ENCODE measurements at places on chromosomes 1 and 21.
A peak's percentile ranks its signal among the peaks of the same experiment; 100 is the strongest.

- no peak for DNase-seq
These were observed 169.1 kb downstream of the TRIM33 start for GRCh38 chr1:114341856-114342255.

GRCh38 chr1:6979003-6979613 is 193.9 kb downstream of the CAMTA1 start:
- DNase-seq, result no peak

DNA sequence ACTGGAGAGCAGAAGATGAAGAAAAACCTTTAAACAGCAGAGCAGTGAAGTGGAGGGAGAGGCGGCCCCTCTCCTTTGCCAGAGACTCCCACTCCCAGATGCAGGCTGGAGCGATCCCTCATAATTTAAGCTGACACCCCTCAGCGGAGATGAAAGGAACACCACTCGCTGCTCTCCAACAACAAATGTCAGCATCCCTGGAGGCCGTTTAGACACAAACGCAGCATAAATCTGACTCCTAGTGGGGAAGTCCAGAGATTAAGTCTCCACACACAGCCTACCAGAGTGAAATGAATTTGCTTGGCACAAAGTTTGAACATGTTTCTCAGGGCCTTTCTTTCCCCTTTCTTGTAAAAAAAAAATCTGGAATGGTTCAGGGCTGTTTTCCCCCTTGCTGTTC is 137.8 kb downstream of the LMX1A start:
- DNase-seq, result no peak

DNA sequence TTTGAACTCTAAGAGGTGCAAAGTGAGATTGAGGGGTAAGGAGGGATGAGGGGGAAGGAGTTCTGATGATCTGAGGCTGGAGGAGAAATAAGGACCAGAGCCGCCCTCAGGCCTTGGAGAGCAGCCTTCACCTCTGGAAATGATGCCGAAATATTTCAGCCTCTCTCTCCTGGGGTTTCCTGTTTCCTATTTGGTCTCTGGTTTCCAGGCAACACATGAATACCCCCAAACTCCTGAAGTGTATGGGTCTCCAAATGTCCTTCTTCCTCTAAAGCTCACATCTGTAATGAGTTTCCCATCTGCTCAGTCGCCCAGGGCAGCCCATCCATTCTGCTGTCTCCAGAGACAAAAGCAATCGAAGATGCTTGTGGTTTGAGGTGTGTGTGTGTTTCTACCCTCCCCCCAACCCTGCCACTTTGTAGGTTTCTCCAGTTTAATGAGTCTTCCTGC is 52.0 kb upstream of the FAM20B start:
- DNase-seq, result no peak

GRCh38 chr1:2256435-2257244 is 28.5 kb downstream of the SKI start:
- no peak for DNase-seq

- DNase-seq, result no peak
These were observed 560.4 kb downstream of the PTBP2 start for GRCh38 chr1:97281962-97282361.

DNA sequence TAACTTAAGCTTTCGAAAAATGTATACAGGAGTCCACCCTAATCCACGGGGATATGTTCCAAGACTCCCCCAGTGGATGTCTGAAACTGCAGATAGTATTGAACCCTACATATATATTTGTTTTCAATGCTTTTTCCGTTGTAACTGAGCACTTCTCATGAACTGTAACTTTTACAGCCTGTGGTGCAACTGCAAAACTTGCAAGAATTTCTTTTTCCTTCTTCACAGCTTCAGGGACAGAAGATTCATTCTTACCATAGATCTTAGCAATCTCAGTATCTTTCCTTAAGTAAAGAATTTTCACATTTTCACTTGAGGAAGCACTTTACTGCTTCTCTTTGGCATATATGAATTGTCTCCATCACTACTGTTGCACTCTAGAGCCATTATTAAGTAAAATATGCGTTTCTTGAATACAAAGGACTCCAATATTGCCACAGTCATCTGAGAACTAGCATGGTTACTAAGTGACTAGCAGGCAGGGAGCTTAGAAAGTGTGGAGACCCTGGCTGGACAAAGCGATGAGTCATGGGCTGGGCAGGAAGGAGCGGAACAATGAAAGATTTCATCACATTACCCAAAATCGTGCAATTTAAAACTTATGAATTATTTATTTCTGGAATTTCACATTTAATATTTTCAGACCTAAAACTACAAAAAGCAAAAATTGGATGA is 14.1 kb downstream of the DPYD start:
- peak; percentile 90 for DNase-seq

DNA sequence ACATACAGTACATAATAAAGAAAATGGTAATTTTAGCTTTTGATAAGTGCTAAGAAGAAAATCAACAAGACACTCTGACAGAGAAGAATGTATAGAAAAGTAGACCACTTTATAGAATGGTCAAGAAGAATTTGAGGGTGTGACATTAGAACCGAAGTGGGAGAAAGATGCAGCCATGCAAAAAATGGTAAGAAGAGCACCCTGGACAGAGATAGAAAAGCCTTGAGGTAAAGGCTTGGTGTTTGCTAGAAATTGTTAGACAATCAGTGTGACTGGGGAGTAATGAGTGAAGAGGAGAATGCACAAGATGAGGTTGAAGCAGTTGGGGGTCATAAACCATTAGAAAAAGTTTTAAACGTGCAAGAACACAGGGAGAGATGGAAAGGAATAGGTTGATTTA is 23.5 kb downstream of the MAEL start:
- no peak for DNase-seq

DNA sequence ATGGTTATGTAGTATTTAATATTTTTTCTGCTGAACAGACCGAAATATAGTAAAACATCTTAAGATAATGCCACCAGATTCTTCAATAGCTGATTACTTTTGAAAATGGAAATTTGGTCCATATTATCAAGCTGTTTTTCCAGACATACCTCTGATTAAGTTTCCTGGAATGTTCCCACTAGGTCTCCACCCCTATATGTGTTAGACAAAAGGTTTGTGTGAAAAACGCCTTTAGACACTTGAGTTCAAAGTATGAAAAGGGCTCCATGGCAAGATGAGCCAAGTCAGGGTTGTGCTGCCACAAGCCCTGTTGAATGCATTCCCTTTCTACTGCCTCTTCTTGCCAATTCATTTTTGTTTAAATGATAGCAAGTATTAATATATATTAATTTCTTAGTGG is 52.7 kb downstream of the ZBTB17 start:
- DNase-seq, result peak; percentile 52

DNA sequence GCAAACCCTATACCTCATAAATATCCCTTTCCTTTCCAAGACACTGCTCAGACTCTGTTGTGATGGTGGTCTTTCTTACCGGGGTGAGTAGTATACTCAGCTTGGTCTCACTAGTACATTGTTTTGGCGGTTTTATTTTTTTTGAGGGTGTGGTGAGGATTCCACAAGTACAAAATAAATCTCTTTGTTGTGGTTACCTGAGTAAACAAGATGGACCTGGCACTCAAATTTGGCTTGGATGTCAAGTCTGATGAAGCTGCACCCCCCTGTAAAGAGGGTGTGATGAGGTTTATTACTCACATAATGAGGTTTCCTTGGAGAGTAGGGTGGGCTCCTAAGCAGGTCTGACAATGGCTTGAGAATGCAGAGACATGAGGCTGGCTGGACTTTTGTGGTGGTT is 68.2 kb upstream of the KCNJ6 start:
- DNase-seq, result no peak

GRCh38 chr1:28135371-28136168 is 40.9 kb downstream of the PTAFR start:
- DNase-seq, result peak; percentile 12

GRCh38 chr1:204384636-204385352 is 25.1 kb upstream of the PLEKHA6 start:
- DNase-seq, result peak; percentile 50

DNA sequence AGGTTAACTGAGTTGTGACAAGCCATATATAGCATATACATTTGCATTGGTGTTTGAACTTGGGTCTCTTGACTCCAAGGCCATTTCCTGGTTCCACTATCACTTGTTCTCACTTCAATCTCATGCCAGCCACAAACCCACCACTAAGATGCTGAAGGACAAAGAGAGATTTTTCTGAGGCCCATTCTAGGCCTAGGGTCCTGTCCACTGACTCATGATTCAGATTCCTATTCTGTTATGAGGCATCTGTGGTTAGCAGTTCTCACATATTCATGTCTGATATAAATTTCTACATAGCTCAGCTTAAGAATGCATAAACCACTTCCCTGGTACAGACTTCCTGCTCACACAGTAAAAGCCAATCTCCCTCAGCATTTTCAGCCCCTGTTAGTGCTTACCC is 326.1 kb upstream of the BEND5 start:
- no peak for DNase-seq

- no peak for DNase-seq
These were observed 1208.5 kb upstream of the ADGRL4 start for GRCh38 chr1:80214888-80215540.

- DNase-seq, result peak; percentile 66
These were observed 5.3 kb upstream of the MROH9 start for GRCh38 chr1:170929835-170930554.

DNA sequence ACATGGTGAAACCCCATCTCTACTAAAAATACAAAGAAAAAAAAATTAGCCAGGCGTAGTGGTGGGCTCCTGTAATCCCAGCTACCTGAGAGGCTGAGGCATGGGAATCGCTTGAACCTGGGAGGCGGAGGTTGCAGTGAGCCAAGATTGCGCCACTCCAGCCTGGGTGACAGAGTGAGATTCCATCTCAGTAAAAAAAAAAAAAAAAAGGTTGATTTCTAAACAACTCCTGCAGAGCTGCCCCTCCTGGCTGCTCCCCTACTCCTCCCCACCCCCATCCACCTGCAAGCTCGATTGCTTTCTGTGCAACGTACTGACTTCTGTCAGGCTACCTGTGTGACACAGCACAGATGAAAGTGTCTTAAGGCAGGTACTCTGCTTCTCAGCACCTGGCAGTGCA is 13.3 kb downstream of the ETV3L start:
- no peak for DNase-seq

GRCh38 chr1:42140191-42140590 is 13.0 kb upstream of the GUCA2B start:
- DNase-seq, result no peak

GRCh38 chr1:198245379-198245778 is 88.6 kb downstream of the NEK7 start:
- DNase-seq, result no peak

DNA sequence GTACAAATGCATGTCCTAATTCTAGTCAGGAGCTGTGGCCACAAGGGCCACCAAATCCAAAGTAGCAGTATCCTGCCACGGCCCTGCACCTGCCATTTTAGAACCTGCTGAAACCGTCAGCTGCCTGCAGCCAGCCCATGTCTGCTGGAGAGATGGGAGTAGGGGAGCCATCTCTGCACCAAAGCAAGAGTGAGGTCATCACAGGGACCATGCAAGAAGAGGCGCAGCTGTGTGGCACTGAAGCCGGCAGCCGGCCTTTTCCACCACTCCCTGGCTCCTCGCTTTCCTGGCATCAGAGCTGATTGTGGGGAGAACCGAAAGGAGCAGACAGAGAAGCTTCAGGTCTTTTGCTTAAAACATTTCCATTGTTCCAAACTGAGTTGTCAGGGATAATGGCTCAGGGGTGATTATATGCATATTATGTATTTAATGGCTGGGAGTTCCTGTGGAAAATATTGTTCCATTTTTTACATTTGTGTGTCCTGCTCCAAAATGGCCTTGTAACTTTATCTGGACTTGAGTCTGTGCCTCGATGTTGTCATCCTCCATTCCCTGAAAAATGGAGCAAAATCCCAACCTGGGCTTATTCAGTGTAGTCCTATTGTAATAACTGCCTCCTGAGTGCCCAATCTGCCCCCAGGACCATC is 18.7 kb upstream of the NBL1 start:
- DNase-seq, result no peak

DNA sequence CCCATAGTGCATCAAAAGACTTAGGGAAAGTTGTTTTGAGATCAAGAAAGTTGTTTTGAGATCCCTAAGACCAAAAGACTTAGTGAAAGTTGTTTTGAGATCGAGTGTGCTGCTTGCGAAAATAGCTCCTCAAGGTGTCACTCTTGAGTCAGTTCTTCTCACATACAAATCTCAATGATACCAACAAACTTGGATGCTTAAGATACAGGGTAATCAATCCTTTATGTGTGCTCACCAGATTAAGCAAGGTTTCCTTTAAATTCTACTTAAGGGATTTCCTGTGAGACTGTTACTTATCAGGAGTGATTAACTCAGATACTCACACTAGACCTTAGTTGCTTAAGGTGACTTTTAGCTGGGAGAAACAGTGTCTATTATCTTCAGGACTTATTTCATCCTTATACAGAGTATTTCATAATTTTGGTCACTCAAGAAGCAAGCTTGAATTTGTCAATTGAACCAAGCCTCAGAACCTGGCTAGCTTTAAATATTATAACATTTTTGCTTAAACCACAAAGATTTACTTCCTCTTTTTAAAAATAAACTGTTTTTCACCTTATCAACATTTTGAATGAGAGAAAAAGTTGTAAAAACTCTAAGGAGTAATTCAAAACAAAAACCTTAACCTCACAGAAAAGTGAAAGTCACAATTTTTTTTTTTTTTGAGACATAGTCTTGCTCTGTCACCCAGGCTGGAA is 8.0 kb upstream of the RLF start:
- DNase-seq, result peak; percentile 77

DNA sequence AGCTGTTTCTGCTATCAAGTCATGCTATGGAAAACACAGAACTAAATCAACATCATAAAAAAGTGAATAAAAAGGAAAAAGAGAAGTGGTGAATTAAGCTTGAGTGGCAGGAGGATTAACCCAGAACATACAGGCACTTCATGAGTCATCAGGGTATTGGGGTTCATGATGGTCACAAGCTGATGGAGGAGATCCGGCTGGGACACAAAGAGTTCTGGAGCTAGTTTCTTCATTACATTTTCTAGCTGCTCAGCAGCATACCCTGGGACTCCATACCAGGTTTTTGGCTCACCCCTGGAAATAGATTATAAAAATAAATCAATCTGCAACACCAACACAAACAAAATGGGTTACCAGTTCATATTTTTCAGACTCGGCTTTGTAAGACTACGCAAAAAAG is 42.5 kb upstream of the SYT2 start:
- peak; percentile 42 for DNase-seq

GRCh38 chr1:15956150-15956549 is 19.8 kb downstream of the ZBTB17 start:
- peak; percentile 46 for DNase-seq

GRCh38 chr1:39570477-39571177 is 6.0 kb downstream of the PABPC4 start:
- no peak for DNase-seq

GRCh38 chr1:109658533-109659042 is 2.7 kb downstream of the GSTM4 start:
- DNase-seq, result no peak

GRCh38 chr1:245361951-245362350 is 207.2 kb downstream of the KIF26B start:
- DNase-seq, result no peak

GRCh38 chr1:10920063-10920626 is 92.3 kb upstream of the TARDBP start:
- no peak for DNase-seq

Measured in IMR-90 (cell line).